ENCODE measurements at places on chromosomes 3 and 15.

GRCh38 chr3:81888914-81889557 lies 127.6 kb upstream of the GBE1 start:
- no peak overlapping the region for H3K4me3 ChIP-seq
- no peak for DNase-seq
- H3K4me1 ChIP-seq = no peaks in the 10 kb centered on the region
- no peak overlapping the region for H3K27ac ChIP-seq
- no peaks in the 10 kb centered on the region for H3K27me3 ChIP-seq

DNA sequence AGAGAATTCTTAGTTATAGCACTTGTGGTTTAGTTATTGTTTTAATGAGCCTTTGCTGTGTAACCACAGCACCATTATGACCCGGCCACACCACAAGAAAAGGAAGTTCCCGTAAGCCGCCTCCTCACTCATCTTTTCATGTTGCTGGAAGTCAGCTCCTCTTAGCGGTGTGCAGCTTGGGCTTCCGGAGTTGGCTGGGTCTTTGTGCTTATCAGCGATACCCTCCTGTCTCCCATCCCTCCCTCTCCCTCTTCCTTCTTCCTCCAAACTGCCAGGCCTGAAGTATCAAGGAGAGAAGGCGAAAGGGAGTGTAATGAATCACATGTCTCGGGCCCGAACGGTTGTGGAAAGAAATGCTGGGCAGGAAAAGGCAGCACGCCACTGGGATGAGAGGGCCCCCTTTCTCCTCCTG lies 353.5 kb downstream of the MCTP2 start:
- H3K27me3 ChIP-seq = no peaks in the 10 kb centered on the region

DNA sequence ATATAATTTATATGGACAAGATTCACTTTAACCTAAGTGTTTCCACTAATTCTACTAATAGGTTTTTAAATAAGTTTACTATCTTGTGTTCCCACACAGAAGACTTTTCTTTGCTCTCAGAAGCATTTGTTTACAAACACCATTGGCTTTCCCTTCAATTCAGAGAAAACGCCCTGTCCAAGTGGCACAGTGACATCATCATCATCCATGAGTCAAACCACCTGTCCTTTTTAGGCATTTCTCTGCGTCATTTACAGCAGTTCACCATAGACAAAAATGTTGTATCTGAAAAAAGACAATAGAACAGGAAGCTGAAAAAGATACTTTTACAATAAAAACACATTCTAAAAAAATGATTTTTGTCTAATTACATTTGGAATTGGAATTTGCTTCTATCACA lies 9.3 kb upstream of the BCL2L10 start:
- H3K27ac ChIP-seq = no peak overlapping the region
- no peaks in the 10 kb centered on the region for H3K36me3 ChIP-seq
- no peaks in the 10 kb centered on the region for H3K27me3 ChIP-seq

DNA sequence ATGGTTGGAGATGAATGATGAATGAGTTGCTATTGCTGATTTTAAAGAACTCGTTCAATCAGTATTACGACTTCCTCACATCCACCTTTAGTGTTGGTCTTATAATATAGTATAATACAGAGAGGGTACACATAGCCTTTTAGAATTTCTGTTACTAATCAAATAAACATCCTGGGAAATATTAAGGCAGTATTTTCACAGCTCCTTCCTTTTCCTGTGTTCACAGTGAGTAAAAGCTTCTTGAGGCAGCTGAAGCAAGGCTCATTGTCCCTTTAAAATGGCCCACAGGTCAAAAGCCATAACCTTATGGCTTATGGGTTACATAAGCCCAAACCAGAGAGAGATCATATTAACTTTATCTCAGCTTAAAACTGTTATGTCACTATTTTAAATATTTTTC lies 1.3 kb upstream of the BTLA start:
- no peaks in the 10 kb centered on the region for H3K36me3 ChIP-seq
- H3K4me3 ChIP-seq = no peak overlapping the region
- no peaks in the 10 kb centered on the region for H3K4me1 ChIP-seq
- no peak overlapping the region for H3K27ac ChIP-seq
- no peaks in the 10 kb centered on the region for H3K27me3 ChIP-seq
- no peak for DNase-seq

DNA sequence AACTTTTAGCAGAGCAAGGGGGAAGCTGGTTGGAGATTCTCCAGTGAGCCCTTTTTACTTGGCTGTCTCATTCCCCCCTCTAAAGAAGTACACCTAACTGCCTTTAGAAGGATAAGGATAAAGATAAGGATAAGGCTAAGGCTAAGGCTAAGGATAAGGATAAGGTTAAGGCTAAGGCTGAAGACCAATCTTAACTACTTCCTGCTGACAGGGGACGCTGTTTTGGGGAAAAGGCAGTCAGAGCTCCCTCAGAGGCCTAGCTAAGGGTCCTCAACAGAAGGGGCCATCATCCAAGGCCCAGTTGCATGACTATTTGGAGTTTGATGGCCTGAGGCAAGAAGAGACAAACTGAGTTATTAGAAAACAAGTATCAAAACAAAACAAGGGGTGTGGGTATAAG lies 94.3 kb upstream of the ARPP21 start:
- no peaks in the 10 kb centered on the region for H3K36me3 ChIP-seq
- H3K27me3 ChIP-seq = no peaks in the 10 kb centered on the region
- H3K4me3 ChIP-seq = no peak overlapping the region
- H3K4me1 ChIP-seq = no peaks in the 10 kb centered on the region
- DNase-seq = no peak

GRCh38 chr3:141148169-141148568 lies 83.5 kb upstream of the PXYLP1 start:
- H3K4me1 ChIP-seq = no peaks in the 10 kb centered on the region
- no peak for DNase-seq
- H3K27me3 ChIP-seq = no peaks in the 10 kb centered on the region
- H3K27ac ChIP-seq = no peak overlapping the region

DNA sequence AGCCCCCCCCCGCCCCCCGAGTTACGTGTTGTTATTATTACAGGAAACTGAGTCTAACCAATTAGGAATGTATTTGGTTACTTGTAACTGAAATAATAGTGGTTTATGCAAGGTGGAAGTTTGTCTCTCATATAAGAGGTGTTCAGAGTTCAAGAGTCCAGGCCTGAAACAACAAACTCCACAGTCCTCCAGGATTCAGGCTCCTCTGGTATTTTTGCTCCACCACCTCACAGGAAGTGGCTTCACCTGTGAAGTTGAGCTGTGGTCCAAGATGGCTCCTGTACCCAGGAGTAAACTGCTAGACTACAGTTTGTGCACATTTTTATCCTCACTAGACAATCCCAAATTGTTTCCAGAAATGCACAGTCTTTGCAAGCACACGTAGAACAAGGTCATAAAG lies 27.3 kb downstream of the MOBP start:
- H3K27me3 ChIP-seq = peaks cover 21% of the 10 kb centered on the region
- no peaks in the 10 kb centered on the region for H3K36me3 ChIP-seq
- no peak overlapping the region for H3K4me3 ChIP-seq
- no peak overlapping the region for H3K27ac ChIP-seq
- DNase-seq = no peak
- no peaks in the 10 kb centered on the region for H3K4me1 ChIP-seq

DNA sequence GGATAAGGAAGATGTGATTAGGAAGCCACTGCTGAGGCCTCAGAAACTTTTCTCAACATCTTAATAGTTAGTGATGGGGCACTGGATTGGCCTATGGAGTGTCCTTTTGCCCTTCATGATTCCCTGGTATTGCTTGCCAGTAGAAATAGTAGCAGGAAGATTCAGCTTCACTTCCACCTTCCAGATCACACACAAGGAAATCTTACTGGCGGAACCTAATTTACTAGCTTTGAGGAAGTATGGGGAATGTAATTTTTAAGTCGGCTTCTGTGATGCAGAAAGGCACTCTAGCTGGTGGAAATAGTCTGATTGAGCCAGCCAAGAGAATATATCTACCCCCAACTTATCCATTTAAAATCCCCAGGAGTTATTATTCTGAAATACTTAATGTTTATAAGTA lies 46.5 kb downstream of the LPP start:
- no peak overlapping the region for H3K4me3 ChIP-seq
- peak overlapping the region; percentile 31 for H3K27ac ChIP-seq
- peaks cover 52% of the 10 kb centered on the region for H3K4me1 ChIP-seq

GRCh38 chr3:80187981-80188380 lies 420.2 kb upstream of the ROBO1 start:
- H3K4me3 ChIP-seq = no peak overlapping the region
- H3K27me3 ChIP-seq = no peaks in the 10 kb centered on the region
- DNase-seq = no peak
- H3K27ac ChIP-seq = no peak overlapping the region
- H3K36me3 ChIP-seq = no peaks in the 10 kb centered on the region
- H3K4me1 ChIP-seq = no peaks in the 10 kb centered on the region

DNA sequence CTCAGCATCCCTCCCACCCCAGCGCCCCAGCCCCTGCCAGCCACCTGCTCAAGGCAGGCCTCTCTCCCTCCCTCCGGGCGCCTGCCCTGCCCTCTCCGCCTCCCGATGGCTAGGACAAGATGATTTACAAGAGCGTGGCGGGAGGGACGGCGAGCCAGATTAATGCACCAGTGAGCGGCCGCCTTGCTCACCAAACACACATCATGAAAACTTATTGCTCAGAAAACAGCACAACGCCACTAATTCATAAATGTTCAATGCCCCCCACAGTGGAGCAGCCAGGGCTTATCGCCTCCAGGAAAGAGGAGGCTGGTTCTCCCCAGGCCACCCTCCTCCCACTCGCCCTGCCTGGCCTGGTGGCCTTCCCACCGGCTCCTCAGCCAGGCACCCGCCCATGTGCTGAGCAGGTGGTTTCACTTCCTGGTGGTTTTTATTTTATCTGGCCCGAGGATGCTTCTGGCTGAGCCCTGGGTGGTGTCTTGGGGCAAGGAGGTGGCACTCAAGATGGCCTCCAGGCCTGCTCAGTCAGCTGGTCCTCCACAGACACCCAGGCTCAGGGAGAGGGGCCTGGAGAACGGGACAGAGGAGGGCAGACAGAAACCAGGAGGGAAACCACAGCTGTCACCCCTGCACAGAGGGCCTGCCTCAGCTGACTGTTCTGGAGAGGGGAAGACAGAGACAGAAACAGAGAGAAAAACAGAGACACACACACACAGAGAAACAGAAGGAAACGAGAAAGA lies 284.9 kb downstream of the UACA start:
- DNase-seq = no peak
- H3K27ac ChIP-seq = no peak overlapping the region
- H3K27me3 ChIP-seq = no peaks in the 10 kb centered on the region
- peaks cover 73% of the 10 kb centered on the region for H3K4me1 ChIP-seq

Measured in heart right ventricle (tissue), 16 donors.